Skeletal muscle cell (primary cell): ENCODE measurements at places on chromosomes 4 and X.

- no peak for DNase-seq
These were observed 24.9 kb downstream of the RGS12 start for GRCh38 chr4:3317656-3318211.

DNA sequence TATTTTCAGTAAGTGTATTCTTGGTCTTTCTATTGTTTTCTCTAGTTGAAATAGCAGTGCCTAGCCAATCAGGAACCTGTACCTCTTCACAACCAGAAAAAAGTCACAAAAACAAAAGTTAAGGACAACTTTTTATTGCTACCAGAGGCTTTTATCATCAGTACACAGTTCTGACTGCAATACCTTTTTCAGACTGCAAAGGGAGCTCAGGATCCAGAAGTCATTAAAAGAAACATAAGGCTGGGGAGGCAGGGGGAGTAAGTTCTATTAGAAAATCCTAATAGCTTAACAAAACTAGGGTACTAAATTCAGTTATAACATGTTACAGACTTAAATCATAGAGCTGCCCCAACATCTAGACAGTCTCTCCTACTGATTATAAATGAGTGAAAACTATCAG, 28.8 kb downstream of the CCNI start:
- no peak for DNase-seq

GRCh38 chrX:69431420-69431819, 72.7 kb upstream of the NALF2 start:
- DNase-seq = no peak

DNA sequence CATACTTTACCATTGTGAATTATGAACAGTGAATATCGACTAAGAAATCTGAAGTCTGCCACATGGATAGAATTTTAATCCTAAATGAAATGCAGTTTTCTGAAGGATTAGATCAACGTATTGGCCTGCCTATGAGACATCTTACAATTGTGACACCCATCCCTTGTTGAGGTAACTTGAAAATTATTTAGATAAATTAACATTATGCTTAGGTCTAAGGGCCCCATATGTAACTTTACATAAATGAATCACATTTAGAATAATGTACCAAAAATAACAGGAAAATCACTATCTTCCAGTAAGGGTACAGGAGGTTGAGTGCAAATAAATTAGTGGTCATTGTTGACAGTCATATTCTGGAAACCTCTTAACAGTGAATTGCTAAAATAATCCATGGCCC, 13.5 kb downstream of the XAGE5 start:
- no peak for DNase-seq
